ENCODE measurements at places on chromosomes 7 and 10.

DNA sequence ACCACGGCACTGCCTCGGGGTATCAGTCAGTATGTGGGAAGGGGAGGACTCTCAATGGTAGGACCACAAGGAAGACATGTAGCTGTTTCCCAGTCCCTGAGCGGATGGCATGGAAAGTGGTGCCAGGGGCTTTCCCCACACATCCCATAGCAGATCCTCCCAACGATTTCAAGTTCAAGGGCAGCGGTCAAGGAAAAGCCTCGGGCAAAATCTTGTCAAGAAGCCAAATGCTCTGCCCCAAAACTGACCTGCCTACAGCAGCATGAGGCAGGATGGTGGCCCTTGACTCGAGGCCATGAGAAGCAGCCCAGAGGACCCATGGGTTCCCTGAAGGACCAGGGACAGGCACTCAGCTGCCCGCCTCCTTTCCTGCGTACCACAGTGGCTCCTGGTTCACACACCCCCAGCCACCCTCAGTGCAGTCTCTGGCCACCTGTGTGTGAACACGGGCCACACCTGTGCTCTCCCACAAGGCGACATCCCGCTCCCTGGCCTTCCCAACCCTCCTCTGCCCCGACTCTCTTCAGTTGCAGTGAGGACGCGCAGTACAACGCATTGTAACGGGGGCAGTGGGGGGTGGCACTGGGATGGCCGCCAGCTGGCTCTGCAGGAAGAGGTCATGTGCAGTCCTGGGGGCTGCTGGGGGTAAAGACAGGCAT lies 43.6 kb downstream of the CTBP2 start:
- no peak for DNase-seq

GRCh38 chr7:13185139-13185538 lies 497.7 kb downstream of the ARL4A start:
- DNase-seq, result no peak

DNA sequence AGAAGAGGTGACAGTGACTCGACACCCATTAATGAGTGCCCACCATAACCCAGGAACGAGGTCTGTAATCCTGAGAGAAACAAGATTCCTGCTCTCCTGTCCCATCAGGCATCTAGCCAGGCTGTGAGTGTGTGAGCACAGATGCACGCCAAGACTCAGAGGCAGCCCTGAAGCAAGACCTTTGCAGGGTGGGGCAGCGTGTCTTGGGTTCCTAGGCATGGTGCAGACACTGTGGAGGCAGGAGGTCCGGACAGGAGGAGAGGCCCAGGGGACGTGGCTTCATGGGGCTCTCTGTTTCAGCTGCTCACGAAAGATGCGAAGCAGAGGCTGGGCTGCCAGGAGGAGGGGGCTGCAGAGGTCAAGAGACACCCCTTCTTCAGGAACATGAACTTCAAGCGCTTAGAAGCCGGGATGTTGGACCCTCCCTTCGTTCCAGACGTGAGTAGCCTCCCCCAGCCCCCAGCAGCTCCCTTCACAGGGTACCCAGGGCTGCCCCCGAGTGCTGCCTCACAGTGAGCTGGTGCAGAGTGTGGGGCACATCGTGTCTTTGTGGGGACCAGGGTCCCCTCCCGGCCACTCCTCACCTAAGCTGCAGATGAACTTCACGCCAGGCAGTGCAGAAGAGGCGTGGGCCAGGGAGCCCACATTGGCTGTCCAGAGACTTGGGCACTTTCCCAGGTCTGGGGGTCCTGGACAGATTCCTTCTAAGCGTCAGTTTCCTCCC lies 94.5 kb downstream of the RGS10 start:
- no peak for DNase-seq

DNA sequence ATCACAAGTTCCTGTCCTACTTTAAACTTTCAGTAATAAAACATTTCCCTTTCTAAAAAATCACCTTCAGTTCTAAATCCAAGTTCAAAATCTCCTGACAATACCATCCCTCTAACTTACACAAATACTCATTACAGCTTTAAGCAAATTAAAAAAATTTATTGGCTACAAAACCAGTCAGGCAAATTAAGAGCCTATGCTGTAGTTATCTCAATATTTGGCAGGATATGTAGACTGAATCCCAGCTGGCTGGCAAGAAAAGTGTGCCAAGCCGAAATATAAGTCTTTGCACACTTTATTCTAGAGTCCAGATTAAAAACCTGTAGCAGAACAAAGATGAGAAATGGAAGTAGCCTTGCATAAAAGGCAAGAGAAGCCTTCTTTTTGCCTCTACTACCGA lies 9.5 kb downstream of the WAPL start:
- DNase-seq, result no peak

DNA sequence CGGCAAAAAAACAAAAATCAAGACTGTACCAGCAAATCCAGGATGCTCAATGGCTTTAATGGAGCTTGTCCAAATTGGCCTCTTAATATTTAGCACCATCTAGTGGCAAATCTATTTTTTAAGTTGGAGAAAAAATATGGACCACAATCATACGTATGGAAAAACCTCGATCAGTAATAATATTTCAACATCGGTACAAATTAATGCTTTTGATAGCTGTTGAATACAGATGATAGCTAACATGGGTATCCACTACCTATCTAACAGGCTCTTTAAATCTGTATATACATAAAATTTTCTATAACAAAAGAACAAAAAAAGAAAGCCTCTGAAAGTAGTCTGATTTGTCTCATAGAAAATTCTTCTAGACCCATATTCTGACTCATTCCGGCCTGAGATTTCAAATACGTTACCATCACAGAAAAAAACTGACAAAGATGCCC lies 29.2 kb downstream of the COA1 start:
- DNase-seq, result no peak

DNA sequence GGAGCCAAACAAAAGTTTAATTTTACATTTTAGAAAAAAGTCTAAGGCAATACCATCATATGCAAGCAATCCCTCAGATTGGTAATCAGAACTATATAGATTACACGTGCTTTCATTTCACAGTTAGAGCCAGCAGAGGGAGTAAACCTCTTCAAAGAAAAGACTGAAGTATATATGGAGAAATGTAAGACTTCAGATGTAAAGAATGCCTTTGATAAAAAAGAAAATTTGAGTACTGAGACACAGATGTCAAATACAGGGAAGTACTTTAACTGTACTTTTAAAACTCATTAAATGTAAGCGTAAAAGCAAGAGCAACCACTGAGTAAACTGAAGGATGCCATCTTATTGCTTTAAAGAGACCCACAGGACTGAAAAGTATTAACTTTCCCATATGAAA lies 101.4 kb upstream of the FAM133B start:
- peak; percentile 33 for DNase-seq

DNA sequence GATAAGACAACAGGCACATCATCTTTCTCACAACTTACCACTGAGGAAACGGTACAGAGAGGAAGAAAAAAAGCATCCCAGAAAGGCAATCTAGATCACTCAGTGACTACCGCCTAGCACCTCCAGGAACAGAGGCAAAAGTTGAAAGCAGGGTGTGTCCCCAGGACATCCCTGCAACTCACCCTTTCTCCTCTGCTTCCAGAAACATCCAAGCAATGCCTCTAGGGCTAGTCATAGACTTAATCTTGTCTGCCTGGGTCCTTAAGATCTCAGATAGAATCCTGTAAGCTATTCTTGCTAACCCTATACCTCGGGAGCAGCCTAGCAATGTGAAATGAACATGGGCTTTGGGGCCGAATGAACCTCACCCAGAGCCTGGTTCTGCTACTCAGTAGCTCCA lies 18.8 kb upstream of the PDCD4 start:
- no peak for DNase-seq

DNA sequence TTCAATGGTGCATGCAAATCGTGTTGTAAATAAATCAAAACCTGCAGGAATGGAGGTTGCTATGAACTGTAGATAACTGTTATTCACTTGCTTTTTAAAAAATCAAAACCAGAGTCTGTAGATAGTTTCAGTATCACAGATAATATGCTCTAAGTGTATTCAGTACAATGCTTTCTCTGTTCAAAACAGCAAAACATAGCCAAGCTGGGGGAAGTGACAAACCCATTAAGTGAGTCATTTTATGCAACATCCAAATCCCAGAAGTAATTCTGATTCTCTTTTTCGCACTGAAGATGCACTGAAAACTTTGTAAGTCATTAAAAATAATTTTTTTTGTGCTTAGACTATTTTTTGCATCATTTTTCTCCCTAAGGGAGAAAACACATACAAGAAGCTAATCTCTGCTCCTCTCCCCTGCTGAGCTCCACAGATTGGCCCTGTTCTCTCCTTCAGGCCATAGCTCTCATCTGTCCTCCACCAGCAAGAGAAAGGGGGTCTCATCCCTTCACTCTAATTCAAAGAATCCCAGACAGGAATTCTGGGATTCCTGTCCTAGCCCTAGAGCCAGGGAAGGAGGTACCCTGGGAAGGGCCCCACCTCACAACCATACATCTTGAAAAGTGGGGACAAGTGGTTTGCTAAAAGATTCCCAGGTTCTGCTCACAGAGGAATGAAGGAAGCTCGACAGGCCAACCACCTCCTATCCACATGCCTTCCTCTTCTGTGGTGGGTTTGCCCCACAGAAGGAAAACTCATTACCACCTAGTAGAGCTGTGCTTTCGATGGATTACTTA lies 4.9 kb downstream of the PRTFDC1 start:
- no peak for DNase-seq

DNA sequence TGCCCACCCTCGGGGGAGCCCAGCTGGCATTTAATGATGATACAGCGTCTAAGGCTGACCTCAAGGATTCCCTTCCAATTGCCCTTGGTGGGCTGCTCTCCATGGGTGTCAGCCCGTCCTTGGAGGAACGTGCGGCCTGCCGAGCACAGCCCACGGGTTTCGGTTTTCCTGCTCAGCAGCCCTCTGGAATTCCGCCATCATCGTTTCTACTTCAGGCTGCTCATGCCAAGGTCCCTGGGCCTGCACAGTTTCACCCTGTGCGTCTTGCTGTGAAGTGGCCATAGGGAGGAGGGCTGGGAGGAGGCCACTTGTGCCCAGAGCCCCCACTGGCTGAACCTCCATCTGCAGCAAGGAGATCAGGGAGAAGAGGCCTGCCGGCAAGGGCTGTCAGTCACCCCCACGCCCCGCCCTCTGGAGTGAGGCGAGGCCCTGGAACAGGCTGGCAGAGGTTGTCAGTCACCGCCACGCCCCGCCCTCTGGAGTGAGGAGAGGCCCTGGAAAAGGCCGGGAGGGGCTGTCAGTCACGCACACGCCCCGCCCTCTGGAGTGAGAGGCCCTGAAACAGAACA lies 82.8 kb downstream of the CHST15 start:
- peak; percentile 52 for DNase-seq

DNA sequence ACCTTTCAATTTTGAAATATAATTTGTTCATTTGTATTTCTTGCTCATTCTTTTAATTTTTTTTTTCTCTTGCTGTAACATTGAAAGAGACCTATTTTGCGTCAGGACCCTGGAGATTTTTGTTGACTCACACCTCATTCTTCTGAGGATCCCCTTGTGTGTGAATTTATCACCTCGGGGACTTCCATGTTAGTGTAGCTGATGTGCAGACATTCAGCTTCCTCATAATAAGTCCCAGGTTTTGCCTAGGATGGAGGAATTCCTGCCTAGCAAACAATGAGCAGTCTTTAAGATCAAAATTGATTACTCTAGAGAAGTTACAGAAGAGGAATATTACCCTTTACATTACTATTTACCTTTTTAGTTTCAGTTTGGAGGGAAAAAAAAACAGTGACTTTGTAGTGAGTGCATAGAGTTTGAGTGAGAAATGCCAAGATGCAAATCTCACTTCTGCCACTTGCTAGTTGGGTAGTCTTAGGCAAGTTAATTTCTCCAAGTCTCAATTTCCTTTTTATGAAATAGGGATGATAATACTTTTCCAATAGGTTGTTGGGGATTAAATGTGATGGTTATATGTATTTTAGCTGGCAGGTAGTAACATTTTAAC lies 14.3 kb downstream of the TES start:
- no peak for DNase-seq

GRCh38 chr10:58094985-58095718 lies 172.5 kb downstream of the IPMK start:
- DNase-seq, result no peak

- no peak for DNase-seq
Measured at GRCh38 chr10:125641398-125641797, 41.6 kb downstream of the TEX36 start.

DNA sequence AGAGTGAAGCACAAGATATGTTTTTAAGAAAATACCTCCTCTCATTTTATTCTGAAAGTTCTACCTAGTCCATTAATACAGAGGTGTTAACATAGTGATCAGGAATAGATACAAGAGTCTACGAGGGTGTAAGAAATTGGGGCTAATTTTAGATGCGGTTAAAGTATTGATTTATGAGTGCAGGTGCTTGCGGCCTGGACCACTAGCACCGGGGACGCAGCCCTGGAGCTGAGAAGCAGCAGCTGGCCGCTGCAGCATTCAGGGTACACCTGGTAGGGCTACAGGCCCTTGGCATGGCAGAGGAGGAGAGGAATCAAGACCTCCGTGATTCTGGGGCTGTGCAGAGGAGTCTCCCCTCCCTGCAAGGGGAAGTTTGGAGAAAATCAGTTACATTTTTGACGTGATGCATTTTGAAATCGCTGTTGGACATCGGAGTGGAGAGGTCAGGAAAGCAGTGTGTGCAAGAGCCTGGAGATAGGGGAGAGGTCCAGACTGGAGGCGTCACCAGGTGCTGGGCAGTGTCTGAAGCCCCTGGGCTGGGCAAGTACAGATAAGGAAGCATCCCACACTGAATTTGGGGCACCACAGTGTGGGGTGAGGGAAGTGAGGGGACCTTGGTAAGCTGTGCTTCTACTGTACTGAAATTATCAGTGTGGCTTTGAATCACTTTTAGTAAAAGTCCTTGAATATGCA lies 112.3 kb downstream of the VWC2 start:
- DNase-seq, result no peak

GRCh38 chr10:52483587-52483986 lies 169.5 kb downstream of the DKK1 start:
- DNase-seq, result no peak

DNA sequence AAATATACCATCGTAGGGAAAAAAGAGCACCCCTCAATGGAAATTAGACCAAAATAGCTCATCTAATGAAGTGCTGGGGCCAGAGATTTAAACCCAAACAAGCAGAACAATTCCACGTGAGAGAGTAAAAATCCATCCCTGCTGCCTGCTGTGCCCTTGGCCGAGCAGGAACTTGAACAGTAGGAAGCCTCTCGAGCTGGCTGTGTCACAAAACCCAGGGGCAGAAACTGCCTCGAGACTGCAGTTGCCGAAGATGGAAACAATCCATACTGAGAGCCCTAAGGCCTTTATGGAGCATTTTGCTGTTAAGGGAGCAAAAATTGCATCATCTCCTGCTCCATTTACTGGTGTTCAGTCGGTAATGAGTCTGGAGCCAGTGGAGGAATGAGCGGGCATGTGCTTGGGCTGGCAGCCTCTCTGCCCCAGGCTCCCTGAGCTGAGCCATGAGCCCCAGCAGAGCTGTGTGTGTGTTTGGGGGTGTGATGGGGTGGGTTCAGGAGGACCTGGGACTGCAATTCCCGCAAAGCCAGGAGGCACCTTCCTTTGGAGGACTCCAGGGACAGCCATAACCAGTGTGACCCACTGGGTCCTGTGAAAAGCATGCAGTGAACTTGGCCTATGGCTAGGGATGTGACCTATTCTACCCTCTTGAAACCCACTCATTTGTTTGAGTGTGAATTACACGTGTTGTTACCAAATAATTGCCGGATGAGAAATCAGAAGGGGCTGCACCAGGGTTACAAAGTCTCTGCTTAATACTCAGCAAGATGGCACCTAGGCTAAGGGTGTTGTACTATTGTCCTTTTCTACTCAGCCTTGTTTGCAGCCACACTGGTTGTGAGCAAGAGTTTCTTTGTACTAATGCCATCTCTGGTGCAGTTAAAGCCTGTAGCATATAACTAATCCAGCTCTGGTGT lies 58.3 kb downstream of the CDHR3 start:
- peak; percentile 42 for DNase-seq

- no peak for DNase-seq
Measured at GRCh38 chr10:4431114-4431863, 394.7 kb upstream of the AKR1E2 start.

- DNase-seq, result no peak
Measured at GRCh38 chr10:14742382-14742781, 32.3 kb downstream of the FAM107B start.

Measured in NT2/D1 (cell line).